ENCODE measurements at places on chromosomes 2 and 18.

DNA sequence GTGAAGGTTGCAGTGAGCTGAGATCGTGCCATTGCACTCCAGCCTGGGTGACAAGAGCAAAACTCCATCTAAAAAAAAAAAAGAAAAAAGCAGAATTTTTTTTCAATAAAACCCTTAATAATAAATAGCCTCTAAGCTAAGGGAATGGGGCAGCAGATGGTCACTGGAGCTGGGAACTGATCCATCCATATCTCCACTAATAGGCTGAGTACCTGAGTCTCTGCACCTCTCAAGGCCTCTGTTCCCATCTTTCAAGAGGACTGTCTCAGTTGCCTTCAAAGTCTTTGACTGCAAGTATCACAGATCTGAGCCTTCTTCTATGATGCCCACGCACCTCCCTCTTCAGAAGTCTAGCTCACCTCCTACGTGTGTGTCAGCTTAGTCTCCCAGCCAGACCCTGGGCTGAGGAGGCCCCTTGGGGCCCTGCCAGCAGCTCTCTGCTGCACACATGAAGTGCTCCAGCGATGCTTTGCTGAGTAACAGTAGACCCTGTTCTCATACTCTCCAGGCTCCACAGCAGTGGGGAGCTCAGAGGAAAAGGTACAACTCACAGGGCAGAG, 32.9 kb downstream of the ST8SIA5 start:
- DNase-seq, result no peak

GRCh38 chr2:181485638-181485946, 28.4 kb downstream of the ITGA4 start:
- DNase-seq, result no peak

- no peak for DNase-seq
Observed at GRCh38 chr2:38704664-38705063, 38.8 kb downstream of the GALM start.

GRCh38 chr18:32310101-32310500, 120.3 kb downstream of the MEP1B start:
- no peak for DNase-seq

DNA sequence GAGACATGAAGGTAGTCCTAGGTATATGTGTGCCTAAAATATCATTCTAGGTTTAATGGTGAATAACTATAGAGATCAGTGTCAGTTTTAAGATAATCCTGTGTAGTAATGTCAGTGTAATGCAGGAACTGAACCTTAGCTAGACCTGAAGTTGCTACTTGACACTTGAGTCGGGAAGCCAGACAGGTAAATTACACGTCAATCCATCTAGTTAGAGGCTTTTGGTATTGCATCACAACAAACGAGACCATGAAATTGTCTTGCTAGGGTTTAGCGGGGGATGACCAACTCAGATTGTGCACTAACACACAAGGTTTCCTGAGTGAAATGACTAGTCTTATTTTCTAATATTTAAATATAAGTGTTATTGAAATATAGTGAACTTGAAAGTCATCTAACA, 2.0 kb downstream of the YPEL5 start:
- DNase-seq, result no peak

GRCh38 chr2:46818819-46819218, 96.8 kb downstream of the MCFD2 start:
- DNase-seq, result no peak

DNA sequence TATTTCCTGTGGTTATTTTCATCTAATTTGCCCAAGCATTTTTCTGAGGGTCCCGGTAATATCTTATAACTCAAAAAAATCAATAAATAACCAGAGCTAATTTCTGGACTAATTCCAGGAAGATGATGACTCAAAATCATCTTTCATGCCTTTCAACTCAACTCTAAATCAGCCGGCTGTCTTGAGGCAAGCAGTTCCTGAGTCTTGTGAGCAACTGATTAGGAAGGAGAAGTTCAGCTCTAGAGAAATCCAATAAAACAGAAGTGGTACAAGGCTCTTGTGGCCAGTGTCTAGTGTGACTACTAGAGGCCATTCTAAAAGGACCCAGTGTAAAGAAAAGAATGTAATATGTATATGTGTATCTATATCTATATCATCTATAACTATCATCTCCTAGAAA, 890.4 kb downstream of the TRIB2 start:
- no peak for DNase-seq

GRCh38 chr2:240383871-240384700, 51.4 kb upstream of the GPC1 start:
- DNase-seq, result no peak

GRCh38 chr2:47346107-47346506, 56.8 kb upstream of the MSH2 start:
- no peak for DNase-seq

DNA sequence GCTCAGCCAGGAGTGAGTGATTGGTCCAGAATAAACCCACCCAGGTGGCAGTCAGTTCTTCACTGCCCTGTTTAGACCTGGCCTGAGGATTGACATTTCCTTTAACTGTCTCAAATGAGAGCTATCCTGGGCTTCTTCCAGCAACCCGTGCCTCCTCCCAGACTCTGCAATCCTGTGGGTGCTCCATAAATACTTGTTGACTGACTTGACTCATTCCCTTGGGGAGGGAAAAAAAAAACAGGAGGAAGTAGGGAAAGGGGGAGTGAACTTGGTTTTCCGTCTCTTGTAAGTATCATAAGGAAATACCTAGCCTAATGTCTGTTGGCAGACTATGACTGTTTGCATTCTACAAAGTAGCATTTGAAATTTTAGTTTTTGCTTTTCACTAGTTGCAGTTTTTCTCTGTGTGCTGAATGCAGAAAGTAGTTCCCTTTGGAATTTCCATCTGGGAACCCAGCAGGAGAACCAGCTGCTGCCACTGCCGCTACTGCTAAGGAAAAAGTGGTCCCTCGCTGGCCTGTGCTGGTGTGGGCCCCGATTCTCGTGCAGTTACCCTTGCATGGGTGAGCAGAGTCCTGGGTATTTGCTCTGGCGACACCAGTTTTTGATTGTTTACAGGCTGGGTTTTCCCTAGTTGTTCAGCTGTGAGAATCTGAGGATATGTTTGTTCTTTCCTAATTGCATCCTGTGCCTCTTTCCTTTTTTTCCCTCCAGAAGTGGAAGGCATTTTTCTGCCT, 78.8 kb downstream of the TGOLN2 start:
- DNase-seq, result peak; percentile 82

DNA sequence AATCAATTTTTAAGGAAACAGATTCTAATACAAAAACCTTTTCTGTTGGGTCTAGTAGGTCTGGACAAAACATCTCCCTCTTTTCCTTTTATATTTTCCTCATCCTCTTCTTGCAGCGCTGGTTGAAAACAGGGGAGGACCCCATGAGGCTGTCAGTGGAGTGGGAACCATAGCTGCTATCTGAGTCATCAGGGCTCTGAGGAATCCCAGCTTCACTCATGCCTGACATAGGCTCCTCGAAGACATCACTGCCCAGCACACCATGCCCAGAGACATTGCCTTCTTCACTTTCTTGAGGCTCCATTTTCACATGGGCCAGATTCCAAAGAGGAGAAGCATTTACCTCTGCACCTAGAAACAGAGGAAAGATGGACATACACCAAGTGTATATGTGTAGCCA, 10.0 kb downstream of the SUPT7L start:
- no peak for DNase-seq

DNA sequence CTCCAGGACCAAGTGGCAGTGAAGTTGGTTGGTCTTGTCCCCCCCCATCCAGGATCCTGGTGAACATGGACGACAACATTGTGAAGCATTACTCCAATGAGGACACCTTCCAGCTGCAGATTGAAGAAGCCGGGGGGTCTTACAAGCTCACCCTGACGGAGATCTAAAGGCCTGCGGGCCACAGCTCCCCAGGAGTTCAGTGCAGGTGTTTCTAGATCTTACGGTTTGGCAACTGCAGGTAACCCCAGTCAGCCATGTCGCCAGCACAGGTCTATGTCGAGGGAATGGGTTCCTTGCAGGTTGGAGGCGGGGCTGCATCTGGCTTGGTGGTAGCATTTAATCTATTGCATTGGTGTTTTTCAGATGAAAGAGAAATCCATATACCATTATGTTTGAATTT, 42.8 kb upstream of the KLF11 start:
- DNase-seq, result no peak

DNA sequence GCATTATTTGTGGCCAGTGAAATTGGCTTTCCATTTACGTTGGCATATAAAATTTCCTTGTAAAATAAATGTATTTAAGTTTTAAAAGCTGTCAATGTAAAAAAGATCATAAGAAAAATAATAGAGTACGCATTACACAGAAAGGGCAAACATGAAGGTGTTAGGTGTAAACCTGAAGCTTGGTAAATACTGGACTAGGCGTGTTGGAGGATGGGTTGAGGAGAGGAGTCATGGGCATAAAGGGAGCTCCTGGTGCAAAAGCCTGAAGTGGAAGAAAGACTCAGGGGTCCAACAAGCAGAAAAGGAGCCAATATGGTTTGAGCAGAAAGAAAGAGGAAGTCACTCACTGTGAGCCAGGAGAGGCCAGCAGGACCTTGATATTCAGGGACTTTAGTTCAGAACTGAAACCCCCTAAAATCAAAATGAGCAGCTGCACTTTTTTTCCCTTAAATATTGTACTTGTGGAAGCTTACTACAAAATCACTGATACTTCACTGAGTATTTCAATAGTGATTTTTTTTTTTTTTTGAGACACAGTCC, 24.4 kb downstream of the SP5 start:
- no peak for DNase-seq

GRCh38 chr2:235573331-235574221, 79.7 kb downstream of the AGAP1 start:
- DNase-seq, result no peak

DNA sequence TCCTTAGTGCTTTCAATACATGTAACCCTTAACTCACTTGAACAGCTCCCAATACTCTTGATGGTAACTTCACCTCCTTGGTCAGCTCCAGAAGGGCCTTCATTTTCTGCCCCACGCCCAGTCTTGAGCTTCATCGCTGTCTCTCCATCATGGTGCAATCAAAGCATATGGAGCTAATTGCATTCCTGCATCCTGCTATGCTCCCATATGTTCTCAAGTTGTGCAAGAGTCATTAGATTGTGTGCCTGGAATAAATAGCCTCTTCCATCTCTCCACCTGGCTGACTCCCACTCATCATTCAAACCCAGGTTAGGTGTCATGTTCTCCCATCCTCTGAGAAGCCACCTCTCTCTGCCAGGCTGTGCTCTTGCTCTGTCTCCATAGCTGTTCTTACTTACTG, 364.5 kb upstream of the RGPD4 start:
- DNase-seq, result no peak

DNA sequence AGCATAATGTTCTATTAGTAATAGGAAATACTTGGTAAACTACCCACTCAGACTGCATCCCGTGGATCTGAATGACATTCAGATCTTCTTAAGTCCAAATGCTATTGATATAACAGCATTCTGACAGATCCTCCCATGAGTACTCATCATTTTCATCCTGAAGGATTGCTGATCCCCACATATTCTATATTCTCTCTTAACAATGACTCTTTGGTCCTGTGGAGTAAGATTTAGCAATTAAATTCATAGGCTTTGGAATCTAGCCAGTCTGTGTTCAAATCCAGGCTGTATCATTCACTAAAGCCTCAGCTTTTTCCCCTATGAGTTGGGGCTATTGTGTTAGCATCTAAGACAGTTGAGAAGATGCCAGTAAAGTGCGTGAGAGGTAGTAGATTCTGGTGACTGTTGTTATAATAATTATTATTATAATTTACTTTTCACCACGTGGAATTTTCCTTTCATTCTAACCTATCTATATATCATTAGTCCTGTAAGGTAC, 591.3 kb upstream of the SYT4 start:
- no peak for DNase-seq

DNA sequence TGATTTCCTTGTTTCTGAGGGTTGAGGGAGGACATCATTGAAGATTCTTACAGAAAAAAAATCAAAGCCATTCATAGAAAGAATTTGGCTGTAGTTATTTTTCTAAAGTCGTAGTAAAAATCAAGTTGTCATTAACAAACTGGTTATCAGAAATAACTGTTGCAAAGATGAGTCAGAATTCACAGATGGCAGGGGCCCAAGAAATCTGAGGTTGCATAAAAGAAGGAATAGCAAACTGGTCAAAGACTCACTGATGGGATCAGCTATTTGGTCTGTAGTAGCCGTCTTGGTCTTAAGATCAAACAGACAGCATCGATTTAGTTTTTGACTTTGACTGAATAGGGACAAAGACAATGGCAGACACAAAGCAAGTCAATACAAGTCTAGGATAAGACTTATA, 334.3 kb downstream of the FIGN start:
- DNase-seq, result peak; percentile 3

GRCh38 chr2:207619764-207620203, 5.4 kb downstream of the METTL21A start:
- no peak for DNase-seq

GRCh38 chr2:97993926-97994325, 1.8 kb downstream of the TMEM131 start:
- DNase-seq, result no peak

GRCh38 chr18:79657342-79657996, 22.1 kb upstream of the CTDP1 start:
- no peak for DNase-seq

DNA sequence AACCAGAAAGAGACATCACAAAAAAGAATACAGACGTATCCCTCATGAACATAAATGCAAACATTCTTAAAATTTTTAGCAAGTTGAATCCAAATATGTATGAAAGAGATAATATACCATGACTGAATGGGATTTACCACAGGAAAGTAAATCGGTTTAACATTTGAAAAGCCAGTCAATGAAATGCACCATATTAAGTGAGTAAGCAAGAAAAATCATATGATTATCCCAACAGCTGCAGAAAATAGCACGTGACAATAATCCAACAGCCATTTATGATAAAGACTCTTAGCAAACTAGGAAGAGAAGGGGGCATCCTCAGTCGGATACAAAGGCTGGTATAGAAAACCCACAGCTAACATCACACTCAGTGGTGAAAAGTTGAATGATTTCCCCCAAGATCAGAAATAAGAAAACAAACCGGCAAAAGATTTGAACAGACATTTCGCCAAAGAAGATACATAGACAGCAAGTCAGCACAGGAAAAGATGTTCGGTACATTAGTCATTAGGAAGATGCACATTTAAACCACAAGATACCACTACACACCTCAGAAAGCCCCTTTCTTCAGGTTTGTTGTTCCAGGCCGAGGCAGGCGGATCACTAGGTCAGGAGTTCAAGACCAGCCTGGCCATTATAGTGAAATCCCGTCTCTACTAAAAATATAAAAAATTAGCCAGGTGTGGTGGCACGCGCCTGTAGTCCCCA, 144.3 kb downstream of the INHBB start:
- DNase-seq, result no peak

- DNase-seq, result no peak
Observed at GRCh38 chr2:73036766-73037165, 34.7 kb downstream of the SFXN5 start.

- DNase-seq, result no peak
Observed at GRCh38 chr2:207051385-207051965, 112.2 kb downstream of the CPO start.

GRCh38 chr18:75089748-75090327, 119.1 kb downstream of the PTGR3 start:
- DNase-seq, result no peak

DNA sequence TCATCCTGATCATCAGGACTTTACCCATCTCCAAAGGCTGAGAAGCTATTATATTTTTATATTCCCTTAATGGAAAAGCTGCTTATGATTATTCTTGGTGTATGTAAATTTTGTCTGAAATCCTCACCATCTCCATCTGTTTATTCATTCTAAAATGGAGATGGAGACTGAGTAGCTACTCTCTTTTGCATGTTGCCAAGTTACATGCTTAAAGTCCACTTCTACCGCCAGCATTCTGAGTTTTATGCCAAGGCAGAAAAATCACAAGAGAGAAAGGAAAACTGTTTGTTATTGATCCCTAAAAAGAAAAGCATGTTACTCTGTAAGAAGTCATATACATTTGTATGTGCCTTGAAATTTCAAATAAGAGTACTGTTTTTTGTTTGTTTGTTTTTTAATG, 94.4 kb upstream of the NOSTRIN start:
- DNase-seq, result no peak

Measured in HTR-8/SVneo (cell line).